A549 treated with AZD2906 at 1 μM for 4 hours (cell line): ENCODE measurements at places on chromosomes 6 and 20. TPM values are rescaled to one million over a fixed set of nuclear protein-coding genes. Genes with fewer than 3 reads are reported as not detected.

The SRSF12 gene
- 1.2 to 2.3 TPM (median 1.9 TPM) in 5 replicates for total RNA-seq

The HSPA12B gene
- total RNA-seq = 0.40 to 0.77 TPM (median 0.60 TPM) in 5 replicates

The DYNLT2 gene
- total RNA-seq = 0.45 to 0.63 TPM (median 0.49 TPM) in 5 replicates

The CENPW gene
- total RNA-seq = 29.8 to 42.0 TPM (median 41.3 TPM) in 5 replicates

The TMEM244 gene
- not detected in 5 replicates for total RNA-seq

The F13A1 gene
- not detected in 5 replicates for total RNA-seq

The ENPP5 gene
- total RNA-seq = 0.04 TPM in 1 of 5 replicates, not detected in the others

The GLP1R gene
- not detected in 5 replicates for total RNA-seq

The SLC32A1 gene
- not detected in 5 replicates for total RNA-seq

The FAM83C gene
- 0.11 to 0.20 TPM (median 0.15 TPM) in 5 replicates for total RNA-seq

The SERPINB1 gene
- 41.3 to 47.8 TPM (median 44.3 TPM) in 5 replicates for total RNA-seq

The BNIP5 gene
- total RNA-seq = 0.02 to 0.05 TPM (median 0.02 TPM) in 4 of 5 replicates, not detected in the other

The LRRC1 gene
- 6.1 to 7.1 TPM (median 6.4 TPM) in 5 replicates for total RNA-seq

The SOBP gene
- total RNA-seq = 0.60 to 0.93 TPM (median 0.66 TPM) in 5 replicates

The PKIB gene
- 0.53 to 0.94 TPM (median 0.63 TPM) in 5 replicates for total RNA-seq

The DEFB112 gene
- total RNA-seq = not detected in 5 replicates

The UNC5CL gene
- 0.34 to 0.78 TPM (median 0.62 TPM) in 5 replicates for total RNA-seq

The GSTA2 gene
- 0.07 TPM in 2 of 5 replicates, not detected in the others for total RNA-seq

The ALDH8A1 gene
- 0.08 to 0.17 TPM (median 0.13 TPM) in 5 replicates for total RNA-seq

The STXBP5 gene
- 11.4 to 21.1 TPM (median 16.1 TPM) in 5 replicates for total RNA-seq

The SPEF1 gene
- total RNA-seq = 1.1 to 2.3 TPM (median 1.9 TPM) in 5 replicates

The XKR7 gene
- total RNA-seq = 0.01 TPM in 3 of 5 replicates, not detected in the others

The VWA7 gene
- 1.3 to 1.9 TPM (median 1.5 TPM) in 5 replicates for total RNA-seq

The TRIM31 gene
- total RNA-seq = 0.58 to 0.82 TPM (median 0.72 TPM) in 5 replicates

The PRR18 gene
- 0.11 to 0.25 TPM (median 0.15 TPM) in 5 replicates for total RNA-seq

The E2F3 gene
- total RNA-seq = 10.4 to 13.2 TPM (median 11.0 TPM) in 5 replicates

The WFDC10B gene
- total RNA-seq = not detected in 5 replicates

The HUS1B gene
- 0.16 to 0.31 TPM (median 0.17 TPM) in 4 of 5 replicates, not detected in the other for total RNA-seq

The C20orf204 gene
- total RNA-seq = 0.10 to 0.56 TPM (median 0.41 TPM) in 5 replicates

The THEMIS gene
- total RNA-seq = not detected in 5 replicates

The ECT2L gene
- total RNA-seq = not detected in 5 replicates

The SLA2 gene
- total RNA-seq = 0.06 to 0.15 TPM (median 0.13 TPM) in 5 replicates

The ADGB gene
- total RNA-seq = not detected in 5 replicates

The FRMD1 gene
- 0.03 to 0.11 TPM (median 0.05 TPM) in 5 replicates for total RNA-seq

The PRL gene
- total RNA-seq = not detected in 5 replicates

The CD24 gene
- total RNA-seq = 236 to 302 TPM (median 282 TPM) in 5 replicates

The AVP gene
- not detected in 5 replicates for total RNA-seq

The HS3ST5 gene
- total RNA-seq = not detected in 5 replicates

The RIPOR2 gene
- 0.58 to 0.81 TPM (median 0.78 TPM) in 5 replicates for total RNA-seq

The C6orf141 gene
- total RNA-seq = 7.0 to 8.7 TPM (median 8.7 TPM) in 5 replicates

The METTL24 gene
- total RNA-seq = not detected in 5 replicates

The ZNF76 gene
- total RNA-seq = 7.8 to 10.2 TPM (median 9.7 TPM) in 5 replicates

The PCIF1 gene
- 28.6 to 37.2 TPM (median 33.6 TPM) in 5 replicates for total RNA-seq

The SLC26A8 gene
- total RNA-seq = 0.02 to 0.07 TPM in 2 of 5 replicates, not detected in the others

The LHFPL5 gene
- 0.15 to 0.23 TPM (median 0.21 TPM) in 4 of 5 replicates, not detected in the other for total RNA-seq
